GM12878 (cell line): ENCODE measurements at places on chromosomes 11 and 22. TPM values are rescaled to one million over a fixed set of nuclear protein-coding genes. Genes with fewer than 3 reads are reported as not detected.

EMID1 gene
- total RNA-seq: 17.5 and 18.3 TPM in 2 replicates

CSF2RB gene
- total RNA-seq: 8.9 and 9.4 TPM in 2 replicates

GRM5 gene
- not detected in 2 replicates for total RNA-seq

BUD13 gene
- total RNA-seq: 23.8 and 25.6 TPM in 2 replicates

CCDC116 gene
- total RNA-seq: 0.18 and 0.29 TPM in 2 replicates

ISX gene
- total RNA-seq: 0.21 and 0.45 TPM in 2 replicates

KRTAP5-10 gene
- total RNA-seq: not detected in 2 replicates

PRG3 gene
- not detected in 2 replicates for total RNA-seq

DNA sequence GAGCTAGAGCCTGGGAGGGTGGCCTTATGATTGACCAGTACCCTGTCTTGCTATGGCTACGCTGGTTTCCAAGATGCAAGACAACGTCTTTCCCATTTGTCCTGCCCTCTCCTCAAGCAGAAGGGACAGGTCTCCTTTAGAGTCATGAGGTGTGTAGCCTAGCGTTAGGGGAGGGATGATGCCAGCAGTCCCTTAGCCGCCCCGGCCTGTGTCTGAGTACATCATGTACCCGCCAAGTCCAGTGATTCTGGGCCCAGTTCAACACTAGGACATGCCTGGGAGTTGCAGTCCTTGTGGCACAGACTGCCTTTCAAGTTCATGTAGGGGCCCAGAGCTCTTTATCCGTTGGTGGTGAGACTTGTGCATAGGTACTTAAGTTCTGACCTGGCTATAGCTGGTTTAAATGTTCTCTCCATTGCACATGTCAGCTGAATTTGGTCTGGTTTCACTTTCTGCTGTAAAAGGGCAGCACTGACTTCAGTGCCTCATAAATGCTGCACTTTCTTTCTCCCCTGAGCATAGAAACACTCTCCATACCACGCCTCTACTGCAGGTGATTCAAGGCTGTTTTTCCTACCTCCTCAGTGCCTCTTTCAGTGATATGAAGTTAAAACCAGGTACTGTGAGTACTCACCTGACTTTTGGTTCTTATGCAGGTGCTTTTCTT lies 151.1 kb downstream of the METTL15 start:
- DNase-seq: no peak

GRCh38 chr11:61922539-61922938 lies 5.2 kb upstream of the RAB3IL1 start:
- no peak for DNase-seq

GRCh38 chr11:27118949-27119348 lies 78.3 kb downstream of the BBOX1 start:
- DNase-seq: no peak

GRCh38 chr22:19062139-19062942 lies 59.9 kb downstream of the DGCR2 start:
- no peak for DNase-seq

DNA sequence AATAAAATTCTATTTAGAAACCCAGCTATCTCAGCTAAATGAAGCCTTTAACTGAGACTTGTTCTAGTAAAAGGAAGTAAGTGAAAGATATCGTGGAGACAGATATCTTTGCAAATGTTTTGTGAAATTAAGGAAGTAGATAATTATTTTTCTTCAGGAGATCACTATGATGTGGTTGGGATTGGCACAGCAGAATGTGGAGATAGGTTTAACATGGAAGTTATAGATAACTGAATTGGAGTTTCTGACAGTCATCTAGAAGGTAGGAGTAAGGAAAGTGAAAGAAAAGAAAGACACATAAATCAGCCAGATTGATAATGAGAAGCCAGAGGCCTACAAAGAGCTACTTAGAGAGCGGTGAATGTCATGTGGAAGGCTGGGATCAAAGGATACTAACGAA lies 4.7 kb upstream of the CASP5 start:
- no peak for DNase-seq

DNA sequence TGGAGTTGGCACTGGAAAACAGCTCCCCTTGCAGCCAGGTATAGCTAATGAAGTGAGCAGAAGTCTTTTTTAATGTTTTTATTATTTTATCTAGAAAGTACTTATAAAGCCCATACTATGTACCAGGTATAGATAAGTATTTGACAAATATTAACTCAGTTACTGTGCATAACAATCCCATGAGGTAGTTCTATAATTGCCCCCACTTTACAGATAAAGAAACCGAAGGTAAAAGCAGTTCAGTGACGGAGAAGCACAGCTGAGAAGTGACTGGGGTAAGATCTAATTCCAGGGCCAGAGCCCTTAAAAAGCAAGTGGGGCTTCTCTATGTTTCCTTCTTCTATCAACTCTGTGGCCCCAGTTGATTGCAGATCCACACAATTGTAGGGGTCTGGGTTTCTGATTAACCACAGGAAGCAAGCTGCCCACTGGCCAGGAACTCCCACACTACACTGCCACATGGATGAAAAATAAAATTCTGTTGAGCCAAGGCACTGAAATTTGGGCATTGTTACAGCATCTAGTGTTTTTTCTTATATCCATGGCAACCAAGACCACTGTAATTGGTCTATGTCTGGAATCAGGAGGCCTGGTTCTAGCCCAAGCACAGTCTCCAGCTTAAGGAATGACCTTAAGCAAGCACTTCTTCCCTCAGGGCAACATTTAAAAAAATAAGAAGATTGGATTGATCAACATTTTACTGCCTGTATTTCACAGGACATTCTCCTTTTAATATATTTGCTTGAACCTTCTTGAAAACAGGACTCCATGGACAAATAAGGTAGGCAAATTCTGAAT lies 55.3 kb upstream of the TEAD1 start:
- DNase-seq: no peak

DNA sequence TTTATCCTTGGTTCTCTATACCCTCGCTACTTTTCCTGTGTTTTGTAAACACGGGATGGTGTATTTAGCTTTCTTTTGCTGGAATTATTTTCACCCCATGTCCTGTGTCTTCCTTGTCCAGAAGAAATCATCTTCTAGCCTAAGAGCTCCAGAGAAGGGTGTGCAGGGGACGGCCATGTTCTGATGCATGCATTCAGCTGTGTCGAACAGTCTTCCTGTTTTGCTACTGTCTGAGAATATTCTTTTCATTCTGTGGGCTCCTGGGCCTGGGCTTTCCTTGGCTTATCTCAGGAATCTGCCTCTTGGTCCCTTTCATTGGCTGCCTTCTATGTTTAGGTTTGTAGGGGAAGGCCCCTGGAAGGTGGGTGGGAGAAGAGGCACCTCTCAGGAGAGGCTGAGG lies 10.6 kb upstream of the PLET1 start:
- DNase-seq: no peak

DNA sequence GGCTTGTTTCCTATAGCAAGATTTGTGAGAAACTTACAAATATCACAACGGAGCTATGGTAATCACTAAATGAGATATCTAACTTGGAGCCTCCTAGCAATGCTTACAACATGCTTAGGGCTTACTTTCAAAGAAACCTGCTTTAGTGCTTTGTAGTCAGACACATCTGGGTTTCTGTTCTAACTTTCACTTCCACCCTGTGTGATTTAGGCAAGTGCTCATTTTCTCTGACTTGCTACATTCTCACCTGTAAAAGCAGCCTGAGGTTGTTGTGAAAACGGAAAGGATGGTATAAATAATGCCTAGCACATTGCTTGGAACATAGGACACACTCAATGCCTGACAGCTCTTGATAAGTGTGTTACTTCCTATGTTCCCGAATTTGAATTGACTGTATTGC lies 45.6 kb downstream of the LRRC4C start:
- no peak for DNase-seq

- no peak for DNase-seq
These were observed 2.3 kb upstream of the PEX16 start for GRCh38 chr11:45919806-45920530.

GRCh38 chr11:36070213-36070953 lies 126.5 kb downstream of the LDLRAD3 start:
- DNase-seq: no peak

DNA sequence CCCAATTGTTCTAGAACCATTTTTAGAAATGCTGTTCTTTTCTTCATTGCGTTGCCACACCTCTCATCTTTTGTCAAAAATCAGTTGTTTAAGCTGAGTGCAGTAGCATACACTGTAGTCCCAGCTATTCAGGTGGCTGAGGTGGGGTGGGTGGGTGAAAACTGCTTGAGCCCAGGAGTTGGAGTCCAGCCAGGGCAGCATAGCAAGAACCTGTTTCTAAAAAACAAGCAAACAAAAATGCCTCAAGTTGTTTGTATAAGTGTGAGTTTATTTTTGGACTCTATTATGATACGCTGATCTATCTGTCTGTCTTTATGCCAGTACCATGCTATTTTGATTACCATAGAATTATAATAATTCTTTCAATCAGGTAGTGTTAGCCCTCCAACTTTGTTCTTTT lies 62.5 kb upstream of the RRM1 start:
- DNase-seq: no peak

DNA sequence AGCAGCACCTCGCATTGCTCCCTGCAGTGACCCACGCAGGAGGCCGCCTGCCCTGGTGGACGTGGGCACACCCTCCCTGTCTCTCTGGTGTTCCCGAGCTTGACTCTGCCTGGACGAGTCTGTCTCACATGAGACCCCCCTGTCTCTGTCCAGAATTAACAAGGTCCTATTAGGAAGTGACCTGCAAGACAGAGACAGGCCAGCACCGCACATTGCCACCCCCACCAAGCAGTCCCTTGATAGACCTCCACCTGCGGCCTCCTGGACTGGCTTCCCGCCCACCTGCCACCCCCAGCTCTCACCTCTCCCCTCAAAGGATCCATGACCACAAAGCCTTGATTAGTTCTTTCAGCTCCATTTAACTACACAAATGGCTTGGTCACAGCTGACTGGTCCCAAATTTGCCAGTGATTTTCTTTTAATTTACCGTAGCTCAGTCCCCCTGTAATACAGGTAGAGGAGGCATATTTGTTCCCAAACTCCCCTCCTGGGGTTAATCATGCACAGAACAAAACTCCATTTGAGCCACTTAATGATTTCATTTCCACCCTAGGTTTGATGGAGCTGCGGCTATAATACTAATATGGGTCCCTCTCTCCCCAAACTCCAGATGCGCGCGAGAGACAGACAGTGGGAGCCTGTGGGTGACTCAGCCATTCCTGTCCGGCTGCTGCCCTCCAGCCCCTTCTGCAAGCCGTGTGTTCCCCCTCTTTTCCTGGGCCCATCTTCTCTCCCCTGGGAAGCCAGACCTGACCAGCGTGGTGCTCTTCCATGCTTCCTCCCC lies 11.2 kb downstream of the SPATA19 start:
- DNase-seq: no peak

DNA sequence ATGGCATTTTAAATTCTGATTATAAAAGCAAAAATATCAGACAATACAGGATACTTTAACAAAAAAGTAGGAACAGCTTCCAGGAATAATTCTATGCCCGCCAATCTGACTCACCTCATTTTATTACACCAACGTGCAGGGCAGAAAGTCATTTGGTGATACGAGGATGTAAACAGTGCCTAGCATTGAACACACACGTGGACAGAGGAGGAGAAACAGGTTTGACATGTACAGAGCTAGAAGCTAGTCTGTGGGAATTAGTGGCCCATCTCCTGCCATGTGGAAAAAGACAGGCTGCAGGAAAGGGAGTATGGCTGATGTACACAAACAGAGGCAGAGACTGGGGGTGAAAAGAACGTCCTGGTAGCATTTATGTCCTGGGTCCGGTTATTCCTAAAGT lies 9.0 kb upstream of the SPINDOC start:
- DNase-seq: no peak

DNA sequence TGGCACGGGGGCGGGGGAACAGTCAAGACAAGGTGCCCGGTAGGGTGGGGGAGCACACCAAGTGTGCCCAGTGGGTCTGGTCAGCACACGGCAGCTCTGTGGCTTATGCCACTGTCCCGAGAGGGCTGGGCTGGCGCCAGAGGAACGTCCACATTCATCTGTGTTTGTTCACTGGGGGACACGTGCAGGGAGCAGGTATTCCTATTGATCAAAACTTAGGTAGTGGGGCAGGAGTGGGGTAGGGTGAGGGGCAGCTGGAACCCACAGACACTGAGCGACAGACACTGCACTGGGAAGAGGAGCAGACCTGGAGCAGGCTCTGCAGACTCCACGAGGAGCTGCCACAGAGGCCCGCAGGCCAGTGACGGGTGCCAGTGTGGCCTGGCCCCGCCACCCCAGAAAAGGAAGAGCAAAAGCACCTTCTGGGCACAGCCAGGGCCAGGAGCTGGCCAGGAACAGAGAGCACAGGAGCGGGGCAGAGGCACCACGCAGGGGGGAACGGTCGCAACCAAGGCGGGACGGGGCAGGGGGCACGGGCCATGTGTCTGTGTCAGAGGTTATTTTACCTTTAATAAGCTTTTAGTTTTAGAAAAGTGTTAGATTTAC lies 2.1 kb upstream of the MOB2 start:
- no peak for DNase-seq

DNA sequence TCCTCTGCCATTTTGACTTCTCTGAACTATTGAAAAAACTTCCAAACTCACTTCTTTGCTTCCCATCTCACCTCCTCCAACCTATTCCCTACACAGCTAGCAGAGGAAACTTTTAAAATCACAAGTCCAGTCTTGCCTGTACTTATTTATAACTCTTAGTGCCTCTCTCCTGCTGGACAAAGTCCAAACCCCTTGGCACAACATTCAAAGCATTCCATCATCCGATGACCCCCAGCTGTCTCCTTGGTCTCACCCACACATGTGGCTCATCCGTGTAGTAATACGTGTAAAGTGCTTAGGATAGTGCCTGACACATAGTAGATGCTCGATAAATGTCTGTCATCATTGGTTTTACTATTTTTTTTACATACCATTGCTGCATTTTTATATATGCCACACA lies 101.4 kb downstream of the PARVA start:
- DNase-seq: no peak

GRCh38 chr22:37298748-37299495 lies 16.6 kb downstream of the CYTH4 start:
- no peak for DNase-seq

DNA sequence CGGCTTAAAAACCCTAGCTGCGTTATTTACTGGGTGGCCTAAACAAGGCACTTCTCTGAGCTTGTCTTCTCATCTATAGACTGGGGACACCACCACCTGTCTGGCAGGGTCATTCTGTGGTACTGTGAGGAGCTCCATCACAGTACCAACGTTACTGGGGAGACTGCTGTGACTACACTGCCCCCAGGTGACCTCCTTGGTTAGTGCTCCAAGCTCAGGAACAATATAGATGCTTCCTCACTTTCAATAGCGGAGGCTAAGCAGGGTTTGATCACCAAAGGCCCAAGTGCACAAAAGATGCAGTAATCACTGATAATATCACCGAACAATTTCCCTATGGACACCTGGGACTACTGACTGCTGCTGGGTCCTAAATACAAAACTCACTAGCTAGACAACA lies 18.8 kb downstream of the PRPF19 start:
- DNase-seq: no peak

DNA sequence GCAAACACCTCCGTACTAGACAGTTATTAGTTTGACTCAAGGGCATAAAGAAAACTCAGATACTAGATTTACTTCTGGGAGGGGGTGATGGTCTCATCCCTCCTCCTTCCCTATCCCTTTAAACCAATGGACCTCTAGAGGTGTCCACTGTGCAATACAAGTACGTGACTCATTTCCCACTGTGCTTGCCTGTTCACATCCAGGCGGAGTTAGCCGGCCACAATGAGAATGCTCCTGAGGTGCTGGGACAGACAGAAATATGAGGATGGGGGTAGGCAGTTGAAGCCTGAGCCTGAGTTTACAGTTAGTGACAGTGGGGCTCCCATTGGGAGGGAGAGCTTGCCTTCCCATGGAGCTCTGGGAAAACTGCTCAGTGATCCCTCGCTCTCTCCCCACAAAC lies 8.4 kb upstream of the PMM1 start:
- no peak for DNase-seq

- DNase-seq: no peak
These were observed 4.4 kb upstream of the SIPA1 start for GRCh38 chr11:65633390-65634108.
